ENCODE measurements at places on chromosomes 13 and 19. TPM values are rescaled to one million over a fixed set of nuclear protein-coding genes. Genes with fewer than 3 reads are reported as not detected.

DCAF15 gene
- total RNA-seq, result 62.9 TPM

TMEM38A gene
- total RNA-seq, result 1.6 TPM

MIA gene
- total RNA-seq, result 0.97 TPM

GRCh38 chr13:97761796-97762540, 191.5 kb upstream of the IPO5 start:
- no peak overlapping the region for H3K27ac ChIP-seq
- DNase-seq, result no peak
- no peak overlapping the region for H3K4me3 ChIP-seq

ZNF430 gene
- total RNA-seq, result 25.9 TPM

DNA sequence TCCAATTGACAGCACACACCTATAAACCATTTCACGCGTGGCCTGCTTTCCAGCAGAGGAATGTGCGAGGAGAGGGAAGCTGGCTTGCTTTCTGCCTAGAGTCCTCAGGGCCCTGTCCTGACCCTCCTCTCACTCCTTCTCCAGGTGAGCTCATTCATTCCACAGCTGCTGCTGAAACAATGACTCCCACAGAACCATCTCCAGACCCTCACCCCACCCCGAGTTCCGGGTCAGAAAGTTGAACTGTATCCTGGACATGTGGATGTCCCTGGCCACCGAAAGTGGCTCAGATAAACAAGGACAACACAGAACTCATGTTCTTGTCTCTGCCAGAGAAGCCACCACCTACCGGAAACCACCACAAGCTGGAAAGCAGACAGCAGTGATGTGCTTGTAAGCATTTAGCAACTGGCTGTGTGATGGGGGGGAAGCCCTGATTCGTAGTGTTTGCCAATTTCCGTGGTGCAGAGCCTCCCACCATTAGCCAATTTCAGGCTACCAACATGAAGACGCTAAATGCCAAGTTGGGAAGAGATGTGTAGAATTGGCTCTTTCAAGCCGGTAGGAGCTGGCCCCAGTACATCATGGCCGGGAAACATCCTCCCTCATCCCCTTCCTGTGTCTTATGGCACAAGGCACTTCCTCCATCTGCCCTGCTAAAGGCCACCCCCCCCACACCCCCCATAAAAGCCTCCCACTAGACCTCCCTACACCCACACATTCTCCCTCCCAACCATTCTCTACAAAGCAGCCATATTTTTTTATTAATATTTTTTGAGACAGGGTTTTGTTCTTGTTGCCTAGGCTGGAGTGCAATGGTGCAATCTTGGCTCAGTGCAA, 5.0 kb downstream of the SYCE2 start:
- H3K27me3 ChIP-seq, result no peaks in the 10 kb centered on the region
- peaks cover under 1% of the 10 kb centered on the region for H3K36me3 ChIP-seq
- H3K4me3 ChIP-seq, result peak overlapping the region; percentile 54
- DNase-seq, result peak; percentile 51
- H3K4me1 ChIP-seq, result peaks cover 38% of the 10 kb centered on the region

TTC9B gene
- total RNA-seq, result not detected

GRCh38 chr13:21884965-21885567, 214.2 kb downstream of the FGF9 start:
- H3K4me3 ChIP-seq, result no peak overlapping the region
- DNase-seq, result no peak
- H3K27me3 ChIP-seq, result peaks cover 13% of the 10 kb centered on the region
- no peak overlapping the region for H3K27ac ChIP-seq
- no peaks in the 10 kb centered on the region for H3K4me1 ChIP-seq

- no peaks in the 10 kb centered on the region for H3K27me3 ChIP-seq
- peaks cover 37% of the 10 kb centered on the region for H3K4me1 ChIP-seq
- H3K27ac ChIP-seq, result peak overlapping the region; percentile 100
- peak; percentile 39 for DNase-seq
- H3K36me3 ChIP-seq, result peaks cover 6% of the 10 kb centered on the region
- H3K4me3 ChIP-seq, result peak overlapping the region; percentile 98
Measured at GRCh38 chr19:43595605-43595998, 332 bp downstream of the IRGQ start.

GRCh38 chr13:113283904-113284303, 13.1 kb upstream of the LAMP1 start:
- no peak overlapping the region for H3K4me3 ChIP-seq
- H3K27me3 ChIP-seq, result peaks cover 16% of the 10 kb centered on the region
- no peaks in the 10 kb centered on the region for H3K36me3 ChIP-seq
- DNase-seq, result no peak
- no peak overlapping the region for H3K27ac ChIP-seq
- no peaks in the 10 kb centered on the region for H3K4me1 ChIP-seq

SPTBN4 gene
- 4.8 TPM for total RNA-seq

- H3K27me3 ChIP-seq, result peaks cover 4% of the 10 kb centered on the region
- H3K4me1 ChIP-seq, result no peaks in the 10 kb centered on the region
- DNase-seq, result no peak
- no peak overlapping the region for H3K4me3 ChIP-seq
- H3K27ac ChIP-seq, result no peak overlapping the region
- no peaks in the 10 kb centered on the region for H3K36me3 ChIP-seq
Measured at GRCh38 chr19:1309977-1310852, 24.5 kb downstream of the EFNA2 start.

GRCh38 chr13:40764587-40765403, 6.2 kb downstream of the MRPS31 start:
- DNase-seq, result peak; percentile 58
- H3K27ac ChIP-seq, result peak overlapping the region; percentile 36
- H3K4me1 ChIP-seq, result peaks cover 58% of the 10 kb centered on the region
- no peaks in the 10 kb centered on the region for H3K27me3 ChIP-seq

DNA sequence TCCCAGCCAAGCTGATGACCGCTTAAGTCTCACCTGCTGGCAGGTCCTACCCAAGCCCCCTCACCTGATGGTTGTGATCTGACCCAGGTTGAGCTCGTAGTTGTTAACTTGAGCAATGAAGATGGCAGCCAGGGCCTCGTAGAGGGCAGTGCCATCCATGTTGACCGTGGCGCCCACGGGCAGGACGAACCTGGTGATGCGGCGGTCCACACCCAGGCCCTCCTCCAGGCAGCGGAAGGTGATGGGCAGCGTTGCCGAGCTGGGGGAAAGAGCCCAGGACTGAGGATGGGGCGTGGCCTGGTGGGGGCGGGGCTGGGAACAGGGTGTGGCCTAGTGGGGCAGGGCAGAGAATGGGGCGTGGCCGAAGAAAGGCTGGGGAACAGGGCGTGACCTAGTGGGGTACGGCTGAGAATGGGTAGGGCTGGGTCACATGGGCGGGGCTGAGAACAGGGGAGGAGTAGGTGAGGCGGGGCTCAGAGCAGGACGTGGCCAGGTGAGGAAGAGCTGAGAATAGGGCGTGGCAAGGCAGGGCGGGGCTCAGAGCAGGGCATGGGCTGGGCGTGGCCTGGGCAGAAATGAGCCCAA, 12.9 kb downstream of the OR7C2 start:
- H3K4me1 ChIP-seq, result no peaks in the 10 kb centered on the region
- H3K27ac ChIP-seq, result no peak overlapping the region
- H3K27me3 ChIP-seq, result no peaks in the 10 kb centered on the region

- no peaks in the 10 kb centered on the region for H3K27me3 ChIP-seq
- H3K4me1 ChIP-seq, result peaks cover 36% of the 10 kb centered on the region
- peak overlapping the region; percentile 24 for H3K27ac ChIP-seq
- peaks cover 14% of the 10 kb centered on the region for H3K36me3 ChIP-seq
- peak; percentile 71 for DNase-seq
Measured at GRCh38 chr13:113187263-113187669, 21.2 kb downstream of the PCID2 start.

DNA sequence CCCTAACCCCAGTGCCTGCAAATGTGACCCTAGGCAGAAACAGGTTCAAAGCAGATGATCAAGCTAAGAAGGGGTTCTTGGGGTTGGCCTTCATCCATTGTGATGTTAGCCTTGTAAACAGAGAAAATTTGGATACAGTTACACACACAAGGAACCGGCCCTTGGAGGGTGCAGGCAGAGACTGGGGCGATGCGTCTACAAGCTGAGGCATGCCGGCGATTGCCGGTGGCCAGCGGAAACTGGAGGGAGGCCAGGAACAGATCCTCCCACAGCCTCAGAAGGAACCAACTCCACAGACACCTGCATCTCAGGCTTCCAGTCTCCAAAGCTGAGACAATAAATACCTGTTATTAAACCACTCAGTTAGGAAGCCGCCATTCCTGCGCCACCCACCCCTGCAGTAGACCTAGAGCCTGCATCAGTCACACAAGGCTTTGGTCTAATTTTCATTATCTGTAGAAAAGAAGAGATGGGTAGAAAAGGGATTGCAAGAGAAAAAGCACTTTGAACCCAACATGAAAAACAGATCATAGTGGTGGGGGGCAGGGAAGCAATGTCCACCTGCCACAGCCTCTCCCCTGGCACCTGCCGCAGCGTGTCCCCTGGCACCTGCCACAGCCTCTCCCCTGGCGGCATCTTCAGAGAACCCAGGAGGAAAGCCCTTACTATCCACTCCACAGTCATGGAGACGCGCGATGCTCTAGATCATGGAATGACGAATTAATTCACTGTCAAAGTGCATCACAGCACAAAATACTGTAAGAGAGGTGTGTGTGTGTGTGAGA, 119.7 kb upstream of the SOX1 start:
- no peaks in the 10 kb centered on the region for H3K36me3 ChIP-seq
- H3K27me3 ChIP-seq, result no peaks in the 10 kb centered on the region
- H3K4me3 ChIP-seq, result no peak overlapping the region
- H3K27ac ChIP-seq, result no peak overlapping the region
- H3K4me1 ChIP-seq, result no peaks in the 10 kb centered on the region

- no peak overlapping the region for H3K27ac ChIP-seq
- peaks cover 20% of the 10 kb centered on the region for H3K4me1 ChIP-seq
- H3K4me3 ChIP-seq, result no peak overlapping the region
- no peaks in the 10 kb centered on the region for H3K36me3 ChIP-seq
Measured at GRCh38 chr13:110528371-110528770, 33.2 kb downstream of the RAB20 start.

TNFSF13B gene
- total RNA-seq, result 2.7 TPM

DNA sequence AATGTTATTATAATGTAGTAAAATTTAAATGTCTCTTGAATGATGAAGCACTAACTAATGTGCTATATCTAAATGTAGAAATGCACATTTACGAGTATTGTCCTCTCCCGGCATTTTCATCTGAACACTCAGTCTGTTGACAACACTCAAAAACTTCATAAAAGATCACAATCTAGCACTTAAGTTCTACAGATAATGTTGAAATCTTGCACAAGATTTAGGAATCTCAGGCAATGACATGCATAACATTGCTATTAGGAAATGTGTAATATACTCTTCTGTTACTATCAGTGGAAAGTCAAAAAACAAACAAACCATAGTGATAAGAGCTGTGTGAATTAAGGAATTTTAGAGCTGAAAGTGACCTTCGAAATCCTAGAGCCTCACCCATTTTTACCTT, 37.5 kb upstream of the XPO4 start:
- peaks cover 13% of the 10 kb centered on the region for H3K27me3 ChIP-seq
- H3K27ac ChIP-seq, result no peak overlapping the region
- H3K4me3 ChIP-seq, result no peak overlapping the region
- no peak for DNase-seq
- no peaks in the 10 kb centered on the region for H3K36me3 ChIP-seq
- H3K4me1 ChIP-seq, result peaks cover 5% of the 10 kb centered on the region

NPHS1 gene
- 0.22 TPM for total RNA-seq

GRCh38 chr19:17616961-17617806, 61.7 kb downstream of the COLGALT1 start:
- H3K4me1 ChIP-seq, result peaks cover 11% of the 10 kb centered on the region
- H3K27ac ChIP-seq, result no peak overlapping the region
- DNase-seq, result peak; percentile 8
- H3K27me3 ChIP-seq, result peaks cover 38% of the 10 kb centered on the region
- H3K4me3 ChIP-seq, result no peak overlapping the region

DNA sequence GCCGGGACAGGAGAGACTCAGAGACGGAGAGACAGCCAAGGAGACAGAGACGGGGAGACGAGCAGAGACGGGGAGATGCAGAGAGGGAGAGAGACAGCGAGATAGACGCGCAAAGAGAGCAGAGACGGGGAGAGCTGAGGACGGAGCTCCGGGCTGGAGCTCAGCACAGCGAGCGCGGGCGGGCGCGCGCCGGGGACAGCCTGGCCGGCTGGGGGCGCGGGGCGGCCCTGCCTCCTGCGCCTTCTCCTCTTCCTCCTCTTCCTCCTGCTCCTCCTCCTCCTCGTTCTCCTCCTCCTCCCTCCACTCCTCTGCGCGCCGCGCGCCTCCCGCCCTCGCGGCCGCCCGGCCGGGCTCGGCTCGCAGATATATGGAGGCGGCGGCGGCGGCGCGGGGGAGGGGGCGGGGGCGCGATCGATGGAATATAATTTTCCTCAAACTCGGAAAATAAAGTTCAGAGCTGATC, at the start of gene ERFL:
Gene ERFL (minus strand): TSS at position 229 of the 463 bp plus-strand sequence. CDS start 15,530 bp downstream, outside the sequence.
- no peak for DNase-seq
- peaks cover 25% of the 10 kb centered on the region for H3K4me1 ChIP-seq
- H3K36me3 ChIP-seq, result peaks cover 4% of the 10 kb centered on the region
- H3K27me3 ChIP-seq, result peaks cover 4% of the 10 kb centered on the region
- peak within 1 kb of the TSS; percentile 90 for H3K4me3 ChIP-seq
- H3K27ac ChIP-seq, result no peak within 1 kb of the TSS

ZNF829 gene
- total RNA-seq, result 9.0 TPM

DNA sequence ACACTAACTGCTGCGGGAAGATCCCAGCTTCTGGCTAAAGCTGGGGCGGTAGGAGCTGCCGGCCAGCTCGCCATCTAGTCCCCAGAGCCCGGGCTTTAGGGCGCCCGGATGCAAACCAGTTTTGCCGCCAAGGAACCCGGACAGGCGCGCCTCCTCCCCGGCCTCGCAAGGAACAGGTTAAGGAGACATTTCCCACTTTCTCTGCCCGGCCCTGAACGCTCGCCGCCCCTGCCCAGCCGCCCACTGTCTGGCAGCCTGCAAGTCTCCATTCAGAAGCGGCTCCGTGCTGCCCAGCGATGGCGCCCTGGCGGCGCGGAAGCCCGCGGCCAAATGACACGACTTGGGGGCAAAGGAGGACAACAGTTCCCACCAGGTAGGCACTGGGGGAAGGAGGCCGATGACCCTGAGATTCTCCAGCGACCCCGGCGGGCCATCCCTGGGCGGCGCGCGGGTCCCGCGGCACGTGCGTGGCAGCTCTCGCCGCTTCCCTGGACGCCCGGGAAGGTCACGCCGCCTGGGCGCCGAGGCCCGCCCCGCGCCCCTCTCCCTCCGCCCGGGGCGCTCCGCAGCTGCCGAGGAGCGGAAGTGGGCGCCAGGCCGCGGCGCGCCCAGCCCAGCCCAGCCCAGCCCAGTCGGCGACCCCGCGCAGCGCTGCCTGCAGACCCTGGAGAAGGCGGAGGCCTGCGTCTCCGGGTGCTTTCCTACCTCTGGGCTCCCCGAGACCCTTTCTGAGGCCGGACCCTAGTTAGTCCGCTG, 42.2 kb upstream of the HNRNPA1L2 start:
- H3K27ac ChIP-seq, result no peak overlapping the region
- no peaks in the 10 kb centered on the region for H3K36me3 ChIP-seq
- H3K4me1 ChIP-seq, result peaks cover 6% of the 10 kb centered on the region
- DNase-seq, result peak; percentile 8
- H3K27me3 ChIP-seq, result peaks cover 15% of the 10 kb centered on the region

COMP gene
- not detected for total RNA-seq

DNA sequence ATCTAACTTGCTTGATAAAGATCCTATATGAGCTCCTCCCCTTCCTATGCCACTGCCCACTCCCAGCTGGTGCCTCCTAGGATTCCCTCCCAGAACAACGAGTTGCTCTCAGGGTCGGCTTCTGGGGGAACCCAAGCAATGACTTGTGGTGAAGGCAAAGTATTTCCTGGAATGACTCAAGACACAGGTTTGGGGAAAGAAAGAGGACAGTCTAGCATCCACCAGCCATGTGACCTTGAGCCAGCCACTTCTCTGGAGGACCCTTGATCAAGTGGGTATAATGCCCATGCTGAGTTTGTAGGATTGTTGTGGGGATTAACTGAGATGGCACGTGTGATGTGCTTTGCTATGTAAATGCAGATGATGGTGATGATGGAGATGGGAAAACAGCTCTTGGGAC, 33.0 kb downstream of the MBD3L2B start:
- no peak overlapping the region for H3K27ac ChIP-seq
- no peak for DNase-seq
- peaks cover 15% of the 10 kb centered on the region for H3K36me3 ChIP-seq
- H3K27me3 ChIP-seq, result no peaks in the 10 kb centered on the region
